ENCODE measurements at places on chromosomes 12 and 14. TPM values are rescaled to one million over a fixed set of nuclear protein-coding genes. Genes with fewer than 3 reads are reported as not detected.

- no peak overlapping the region for H3K27ac ChIP-seq
- DNase-seq, result peak; percentile 100
- no peaks in the 10 kb centered on the region for H3K36me3 ChIP-seq
Observed at GRCh38 chr12:119154435-119154818, 24.3 kb upstream of the HSPB8 start.

GRCh38 chr12:131853832-131854797 lies 25.9 kb downstream of the MMP17 start:
- H3K36me3 ChIP-seq, result no peaks in the 10 kb centered on the region
- no peak overlapping the region for H3K4me3 ChIP-seq
- peak; percentile 63 for DNase-seq
- no peak overlapping the region for H3K27ac ChIP-seq

DNA sequence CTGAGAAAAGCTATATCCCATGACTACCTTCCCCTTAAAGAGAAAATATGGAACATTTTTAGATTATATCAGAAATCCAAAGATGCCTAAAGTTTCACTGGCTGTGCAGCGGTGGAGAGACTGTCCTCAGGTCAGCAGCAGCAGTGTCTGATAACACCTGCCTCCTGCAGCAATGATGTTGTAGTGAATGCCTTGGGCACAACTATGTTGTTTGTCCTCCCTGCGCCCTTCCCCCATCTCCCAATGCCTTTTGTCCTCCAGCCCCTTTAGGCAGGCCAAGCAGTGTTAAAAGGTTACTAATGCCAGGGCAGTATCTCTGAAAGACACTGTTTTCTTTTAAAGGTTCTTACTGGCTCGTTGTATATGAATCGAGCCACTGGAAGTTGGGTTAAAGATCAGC lies 13.2 kb downstream of the RTRAF start:
- no peak overlapping the region for H3K4me3 ChIP-seq
- H3K27me3 ChIP-seq, result no peaks in the 10 kb centered on the region
- peaks cover 100% of the 10 kb centered on the region for H3K36me3 ChIP-seq

GRCh38 chr14:104442107-104442551 lies 137.4 kb upstream of the C14orf180 start:
- H3K4me1 ChIP-seq, result peaks cover 11% of the 10 kb centered on the region
- H3K27me3 ChIP-seq, result no peaks in the 10 kb centered on the region
- H3K36me3 ChIP-seq, result no peaks in the 10 kb centered on the region

DNA sequence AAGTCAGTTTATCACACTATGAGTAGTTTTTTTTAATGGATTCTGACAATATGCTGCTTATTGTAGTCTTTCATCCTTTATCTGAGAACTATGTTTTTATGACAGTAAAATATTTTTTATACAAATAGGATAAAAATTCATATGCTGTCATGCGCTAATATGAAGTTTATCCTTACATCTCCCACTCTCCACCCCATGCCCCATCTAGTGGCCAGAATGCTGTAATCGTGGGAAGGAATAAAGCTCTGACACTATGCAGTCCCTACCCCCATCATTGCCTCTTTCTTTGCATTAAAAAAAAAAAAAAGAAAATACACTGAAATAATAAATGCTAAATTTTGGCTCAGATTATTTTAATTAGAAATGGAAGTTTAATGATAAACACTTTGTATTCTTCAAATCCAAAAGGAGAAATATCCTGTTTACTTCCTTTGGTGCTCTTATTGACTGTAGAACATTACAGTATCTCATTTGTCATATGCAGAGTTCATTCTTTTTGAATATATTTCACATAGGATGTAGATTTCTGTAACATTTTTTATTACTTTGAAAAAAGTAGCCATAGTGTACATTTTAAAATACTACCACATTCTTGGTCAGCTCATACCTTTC lies 145.9 kb upstream of the SLCO1C1 start:
- peaks cover 6% of the 10 kb centered on the region for H3K4me1 ChIP-seq
- no peak overlapping the region for H3K4me3 ChIP-seq
- H3K27ac ChIP-seq, result no peak overlapping the region

The AQP6 gene
- not detected for total RNA-seq

The LMNTD1 gene
- total RNA-seq, result 53.2 TPM

The SAMD15 gene
- total RNA-seq, result 4.3 TPM

The EIF2S3B gene
- 2.2 TPM for total RNA-seq
